Breast epithelium (tissue), 4 donors: ENCODE measurements at places on chromosomes 7 and 10. TPM values are rescaled to one million over a fixed set of nuclear protein-coding genes. Genes with fewer than 3 reads are reported as not detected.

GRCh38 chr10:45418849-45419675 is 45.0 kb downstream of the ALOX5 start:
- peak overlapping the region; percentile 93 for H3K27ac ChIP-seq
- peak overlapping the region; percentile 62 for H3K4me3 ChIP-seq
- DNase-seq = peak; percentile 41
- H3K36me3 ChIP-seq = no peaks in the 10 kb centered on the region

- DNase-seq = no peak
- no peaks in the 10 kb centered on the region for H3K36me3 ChIP-seq
- H3K27me3 ChIP-seq = no peaks in the 10 kb centered on the region
These were observed 18.8 kb downstream of the ANXA11 start for GRCh38 chr10:80186364-80187012.

- no peak for DNase-seq
- no peaks in the 10 kb centered on the region for H3K4me1 ChIP-seq
- H3K4me3 ChIP-seq = no peak overlapping the region
These were observed 4.2 kb upstream of the UPP1 start for GRCh38 chr7:48084727-48085432.

DNA sequence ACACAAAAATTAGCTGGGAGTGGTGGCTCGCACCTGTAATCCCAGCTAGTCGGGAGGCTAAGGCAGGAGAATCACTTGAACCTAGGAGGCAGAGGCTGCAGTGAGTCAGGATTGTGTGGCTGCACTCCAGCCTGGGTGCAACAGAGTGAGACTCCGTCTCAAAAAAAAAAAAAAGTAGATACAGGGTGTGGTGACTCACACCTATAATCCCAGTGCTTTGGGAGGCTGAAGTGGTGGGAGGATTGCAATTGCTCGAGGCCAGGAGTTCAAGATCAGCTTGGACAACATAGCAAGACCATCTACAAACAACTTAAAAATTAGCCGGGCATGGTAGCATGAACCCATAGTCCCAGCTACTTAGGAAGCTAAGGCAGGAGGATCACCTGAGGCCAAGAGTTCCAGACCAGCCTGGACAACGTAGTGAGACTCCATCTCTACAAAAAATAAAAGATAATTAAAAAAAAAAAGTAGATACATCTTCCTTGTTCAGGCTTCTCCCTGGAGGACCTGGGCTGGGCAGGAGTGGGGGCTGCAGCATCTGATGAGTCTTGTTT is 2.0 kb downstream of the MOSPD3 start:
- no peaks in the 10 kb centered on the region for H3K36me3 ChIP-seq
- H3K27me3 ChIP-seq = no peaks in the 10 kb centered on the region
- DNase-seq = no peak
- no peaks in the 10 kb centered on the region for H3K4me1 ChIP-seq
- no peak overlapping the region for H3K4me3 ChIP-seq

- peak overlapping the region; percentile 48 for H3K4me3 ChIP-seq
- H3K36me3 ChIP-seq = no peaks in the 10 kb centered on the region
- no peaks in the 10 kb centered on the region for H3K4me1 ChIP-seq
- DNase-seq = no peak
These were observed 666 bp downstream of the SMKR1 start for GRCh38 chr7:129502708-129503685.

- H3K36me3 ChIP-seq = no peaks in the 10 kb centered on the region
- H3K4me3 ChIP-seq = no peak overlapping the region
- no peak for DNase-seq
- no peak overlapping the region for H3K27ac ChIP-seq
These were observed 17.2 kb downstream of the ZNF488 start for GRCh38 chr10:47366731-47367460.

- no peak for DNase-seq
- no peak overlapping the region for H3K4me3 ChIP-seq
- H3K4me1 ChIP-seq = no peaks in the 10 kb centered on the region
These were observed 19.3 kb downstream of the ACBD7 start for GRCh38 chr10:15069230-15069629.

The VSTM2A gene
- total RNA-seq = not detected

The RPEL1 gene
- not detected for total RNA-seq

The GSTO2 gene
- 0.48 TPM for total RNA-seq
